ENCODE measurements at places on chromosomes 5 and 9. TPM values are rescaled to one million over a fixed set of nuclear protein-coding genes. Genes with fewer than 3 reads are reported as not detected.

ACTL7A gene
- total RNA-seq = not detected

PRR16 gene
- total RNA-seq = 9.6 TPM

- DNase-seq = no peak
Measured at GRCh38 chr9:20632705-20633104, 10.4 kb upstream of the MLLT3 start.

DNA sequence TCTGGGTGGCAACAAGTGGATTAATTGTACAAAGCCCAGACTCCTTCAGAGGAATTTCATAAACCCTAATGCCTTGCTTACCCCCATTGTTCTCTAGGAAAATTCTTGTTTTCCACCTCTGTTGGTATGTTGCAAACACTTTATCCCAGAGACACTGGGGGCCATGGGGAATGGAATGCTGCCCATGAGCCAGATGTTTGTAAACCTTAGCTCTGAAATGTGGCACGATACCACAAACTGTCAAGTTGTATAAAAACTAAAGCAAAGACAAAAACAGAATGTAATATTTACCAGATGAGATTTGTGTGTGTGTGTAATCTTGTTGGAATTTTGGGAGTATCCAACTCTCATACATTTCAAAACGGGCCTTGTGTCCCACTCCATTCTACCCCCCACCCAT, 465.0 kb downstream of the EBF1 start:
- DNase-seq = no peak

MFAP3 gene
- 41.2 TPM for total RNA-seq

GRCh38 chr5:95883185-95884016, 60.9 kb upstream of the GLRX start:
- no peak for DNase-seq

LCN9 gene
- total RNA-seq = not detected

UBTD2 gene
- total RNA-seq = 9.7 TPM

DNA sequence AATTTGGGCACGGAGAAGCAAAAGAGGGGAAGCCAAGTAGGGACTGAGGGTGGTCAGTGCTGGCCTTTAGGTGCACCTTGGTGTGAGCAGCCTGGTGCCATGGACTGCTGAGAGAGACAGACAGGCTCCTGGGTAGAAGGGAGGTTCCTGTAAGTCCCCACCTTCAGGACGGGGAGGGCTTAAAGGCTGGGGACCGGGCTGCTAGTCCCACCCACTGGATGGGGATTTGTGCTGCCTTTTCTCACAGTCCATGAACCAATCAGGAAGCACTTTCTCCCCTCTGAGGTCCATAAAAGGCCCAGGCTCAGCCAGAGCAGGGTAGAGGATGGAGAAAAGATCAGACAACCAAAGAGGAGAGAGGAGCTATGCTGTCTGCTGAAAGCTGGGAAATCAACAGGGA, 15.2 kb downstream of the CDC25C start:
- DNase-seq = no peak

- no peak for DNase-seq
Measured at GRCh38 chr5:109907189-109907588, 217.5 kb downstream of the MAN2A1 start.

DNA sequence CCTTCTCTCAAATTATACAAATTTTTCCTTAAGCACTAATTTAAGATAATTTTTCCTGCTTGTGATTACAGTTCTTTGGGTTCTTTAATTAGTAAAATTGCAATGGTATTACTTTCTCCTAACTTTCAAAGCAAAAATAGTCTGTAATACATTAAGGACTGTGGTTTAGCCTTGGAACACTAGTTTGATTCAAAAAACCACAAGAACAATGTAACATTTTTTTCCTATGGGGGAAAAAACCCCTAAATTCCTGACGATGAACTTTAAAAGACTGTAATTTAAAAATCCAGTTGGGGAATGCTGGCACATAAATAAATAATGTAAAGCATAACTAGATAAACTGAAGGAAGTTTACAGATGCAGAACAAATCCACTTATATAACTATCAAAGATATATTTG, 65.3 kb downstream of the CDC14B start:
- DNase-seq = no peak

GRCh38 chr9:29873579-29873978, 2300.3 kb upstream of the C9orf72 start:
- DNase-seq = no peak

FSD1L gene
- total RNA-seq = 40.7 TPM

DNA sequence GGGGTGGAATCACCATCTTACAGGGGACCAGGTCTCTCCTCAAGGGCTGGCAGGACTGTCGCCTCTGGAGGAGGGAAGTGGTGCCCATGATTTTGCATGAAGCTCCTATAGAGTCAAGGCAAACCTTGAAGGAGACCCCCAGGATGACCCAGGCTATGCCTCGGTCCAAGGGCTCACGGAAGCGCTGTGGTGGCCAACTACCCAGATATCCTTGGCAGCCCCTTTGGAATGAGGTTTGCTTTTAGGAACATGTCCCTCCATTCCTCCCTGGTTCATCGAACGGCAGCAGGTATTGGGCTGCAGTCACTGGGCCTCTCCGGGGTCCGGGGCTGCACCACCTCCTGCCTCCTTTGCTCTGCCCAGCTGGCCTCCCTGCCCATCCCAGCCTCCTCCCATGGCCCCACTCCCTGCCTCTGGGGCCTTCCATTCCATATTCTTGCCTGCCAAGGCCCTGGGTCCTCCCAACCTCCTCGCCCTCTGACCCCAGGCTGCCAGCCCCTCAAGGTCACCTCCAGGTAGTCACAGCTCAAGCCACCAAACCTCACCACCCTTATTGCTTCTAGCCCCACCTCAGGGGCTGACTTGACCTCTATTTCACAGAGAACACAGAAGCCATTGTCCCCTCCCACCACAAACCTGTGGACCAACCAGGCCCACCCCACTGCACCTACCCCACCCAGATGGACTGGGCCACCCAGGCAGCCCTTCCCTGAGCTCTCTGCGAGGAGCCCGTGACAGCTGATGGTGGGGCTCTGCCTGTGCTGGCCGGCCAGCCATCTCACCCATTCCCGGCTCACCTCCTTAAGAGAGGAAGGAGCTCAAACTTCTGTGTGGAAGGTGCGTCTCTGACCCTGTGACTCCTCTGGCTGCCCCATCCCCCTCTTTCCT, 3.6 kb upstream of the IL3 start:
- no peak for DNase-seq

DNA sequence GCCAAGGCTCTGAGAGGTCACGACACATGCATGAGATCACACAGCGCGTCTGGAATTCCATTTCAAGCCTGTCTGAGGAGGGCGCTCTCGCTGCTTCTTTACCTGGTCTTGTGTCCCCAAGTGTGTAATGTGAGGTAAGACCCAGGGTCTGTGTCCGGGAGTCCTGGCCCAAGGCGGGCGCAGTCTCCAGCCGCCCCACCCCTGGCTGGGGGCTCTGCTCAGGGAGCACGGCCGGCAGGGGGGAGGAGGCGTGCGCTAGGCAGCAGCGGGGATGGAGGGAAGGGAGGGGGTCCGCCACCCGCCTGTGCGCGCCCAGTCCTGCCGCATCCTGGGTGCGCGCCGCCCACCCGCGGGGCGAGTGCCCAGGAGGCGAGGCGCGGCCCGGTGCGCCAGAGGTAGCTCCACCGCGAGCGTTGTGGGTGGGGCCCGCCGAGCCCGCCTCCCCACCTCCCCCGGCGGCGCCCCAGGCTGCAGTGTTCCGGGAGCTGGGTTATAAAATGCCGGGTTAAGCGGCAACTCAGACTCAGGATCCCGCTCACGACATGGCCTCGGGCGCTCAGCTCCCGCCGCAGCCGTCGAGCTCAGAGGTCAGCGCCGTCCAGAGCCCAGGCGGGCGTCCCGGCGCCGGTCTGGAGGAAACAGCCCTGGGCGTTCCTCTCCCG, at the start of gene CCNI2:
Gene CCNI2, plus strand, starts transcription at position 473 of the 662 bp plus-strand sequence. Its CDS starts 70 bp downstream, at position 543.
- DNase-seq = no peak

GRCh38 chr9:34510497-34511468, 12.0 kb downstream of the ENHO start:
- no peak for DNase-seq

GRCh38 chr5:34035756-34036155, 7.3 kb downstream of the C1QTNF3 start:
- no peak for DNase-seq

DNA sequence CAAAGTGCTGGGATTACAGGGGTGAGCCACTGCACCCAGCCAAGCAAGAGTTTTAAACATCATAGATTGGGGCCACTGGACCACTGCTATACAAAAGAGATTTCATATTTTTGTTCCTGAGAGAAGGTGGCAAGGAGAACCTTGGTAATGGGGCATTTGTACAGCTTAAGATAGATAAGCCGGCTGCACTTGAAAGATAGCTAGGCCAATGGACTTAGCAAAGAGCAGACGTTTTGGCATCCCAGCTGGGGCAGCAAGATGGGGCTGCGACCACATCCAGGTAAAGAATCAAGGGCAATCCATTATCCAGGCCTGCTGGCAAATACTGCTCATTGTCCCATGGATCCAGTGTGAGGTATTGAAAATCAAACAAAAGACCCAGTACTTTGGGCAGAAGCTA, 3.9 kb upstream of the ISCA1 start:
- DNase-seq = no peak

DNA sequence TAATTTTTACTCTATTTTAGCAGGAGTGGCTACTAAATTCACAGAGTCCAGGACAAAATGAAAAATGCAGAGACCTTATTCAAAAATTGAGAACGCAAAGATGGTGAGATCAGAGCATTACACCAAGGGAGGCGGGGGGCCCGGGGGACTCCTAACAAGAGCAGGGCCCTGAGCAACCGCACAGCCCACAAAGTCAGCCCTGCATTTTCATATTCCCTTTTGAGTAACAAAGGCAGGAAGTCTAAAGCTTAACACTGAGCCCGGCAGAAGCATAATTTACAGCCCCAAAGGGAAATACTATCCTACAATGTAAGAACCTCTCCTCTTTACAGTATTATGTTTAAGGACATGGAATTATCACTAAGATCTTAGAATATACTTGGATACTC, 69.4 kb downstream of the TLE1 start:
- no peak for DNase-seq

DNA sequence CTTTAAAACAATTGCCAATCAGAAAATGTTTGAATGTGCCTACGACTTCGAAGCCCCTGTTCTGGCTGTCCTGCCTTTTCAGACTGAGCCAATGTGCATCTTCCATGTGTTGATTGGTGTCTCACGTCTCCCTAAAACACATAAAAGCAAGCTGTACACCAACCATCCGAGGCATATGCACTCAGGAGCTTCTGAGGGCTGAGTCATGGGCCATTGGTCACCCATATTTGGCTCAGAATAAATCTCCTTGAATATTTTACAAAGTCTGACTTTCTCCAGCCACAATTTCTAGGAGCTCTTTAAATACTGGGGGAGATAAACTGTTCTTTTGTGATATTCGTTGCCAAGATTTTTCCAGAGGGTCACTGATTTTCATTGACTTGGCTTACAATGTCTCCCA, 53.9 kb downstream of the C9orf57 start:
- DNase-seq = no peak

GRCh38 chr5:9194509-9194908, 351.4 kb downstream of the SEMA5A start:
- no peak for DNase-seq

GRCh38 chr9:107438211-107439031, 51.1 kb downstream of the KLF4 start:
- DNase-seq = no peak

- no peak for DNase-seq
Measured at GRCh38 chr5:118270526-118270925, 717.8 kb downstream of the DTWD2 start.

GRCh38 chr9:88927510-88927909, 63.8 kb upstream of the S1PR3 start:
- no peak for DNase-seq

GRCh38 chr9:34611811-34612787, at the start of gene RPP25L:
TSS of gene RPP25L (minus strand) at chr9:34612097. CDS start at chr9:34611296, 801 bp downstream.
- peak; percentile 61 for DNase-seq

GRCh38 chr9:96363175-96363967, 20.1 kb downstream of the SLC35D2 start:
- no peak for DNase-seq

MEGF10 gene
- 93.1 TPM for total RNA-seq

PAPPA gene
- total RNA-seq = 0.35 TPM

ABLIM3 gene
- 51.9 TPM for total RNA-seq

DNA sequence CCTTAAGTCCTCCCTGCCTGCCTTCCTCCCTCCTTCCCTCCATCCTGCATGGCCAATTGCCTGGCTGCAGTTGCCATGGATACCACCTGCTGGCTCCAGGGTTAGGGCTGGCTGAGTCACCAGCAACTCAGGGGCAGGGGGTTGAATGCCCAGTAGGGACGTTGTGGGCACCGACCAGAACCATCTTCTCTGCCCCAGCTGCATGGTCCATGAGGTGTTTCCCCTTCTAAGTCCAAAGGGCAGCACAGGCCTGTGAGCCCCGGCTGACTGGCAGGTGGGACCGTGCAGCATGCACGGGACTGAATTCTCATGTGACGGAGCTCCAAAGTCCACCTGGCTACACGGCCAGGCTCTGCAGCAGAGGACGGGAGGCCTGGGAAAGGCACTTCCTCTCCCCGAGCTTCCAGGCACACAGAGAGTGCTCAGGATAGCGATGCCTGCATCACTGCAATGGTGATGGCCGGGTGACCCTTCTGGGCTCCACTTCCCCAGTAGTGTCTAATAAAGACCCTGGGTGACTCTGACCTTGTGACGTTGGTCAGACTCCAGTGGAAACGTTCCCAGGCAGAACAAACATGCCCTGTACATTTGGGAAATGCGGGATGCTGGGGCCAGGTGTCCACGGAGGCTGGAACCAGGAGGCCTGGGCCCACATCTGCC, 5.7 kb downstream of the ASS1 start:
- no peak for DNase-seq

PCDHB4 gene
- 8.6 TPM for total RNA-seq

- no peak for DNase-seq
Measured at GRCh38 chr5:7181841-7182240, 214.1 kb upstream of the ADCY2 start.

GRCh38 chr5:138719811-138720210, 33.4 kb upstream of the CTNNA1 start:
- no peak for DNase-seq

- DNase-seq = no peak
Measured at GRCh38 chr5:69492923-69493395, 369 bp downstream of the OCLN start.

- DNase-seq = no peak
Measured at GRCh38 chr9:136882109-136882946, 4.0 kb upstream of the TRAF2 start.

CCNJL gene
- total RNA-seq = 2.6 TPM

- DNase-seq = no peak
Measured at GRCh38 chr9:80994892-80995291, 694.5 kb downstream of the TLE1 start.

DNA sequence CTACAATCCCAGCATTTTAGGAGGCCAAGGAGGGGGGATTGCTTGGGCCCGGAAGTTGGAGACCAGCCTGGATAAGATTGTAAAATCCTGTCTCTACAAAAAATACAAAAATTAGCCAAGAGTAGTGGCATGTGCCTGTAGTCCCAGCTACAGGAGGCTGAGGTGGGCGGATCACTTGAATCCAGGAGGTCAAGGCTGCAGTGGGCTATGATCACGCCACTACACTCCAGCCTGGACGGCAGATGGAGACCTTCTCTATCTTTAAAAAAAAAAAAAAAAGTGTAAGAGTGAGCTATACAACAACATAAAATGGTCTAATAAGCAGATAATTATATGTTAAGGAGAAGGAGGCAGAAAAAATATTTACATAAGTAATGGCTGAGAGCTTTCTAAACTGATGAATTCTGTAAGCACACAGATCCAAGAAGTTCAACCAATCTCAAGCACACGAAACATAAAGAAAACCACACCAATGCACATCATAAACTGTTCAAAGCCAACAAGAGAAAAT, 23.0 kb downstream of the CDC14B start:
- DNase-seq = no peak

PHYHD1 gene
- total RNA-seq = 42.4 TPM

CAMSAP1 gene
- 70.5 TPM for total RNA-seq

GRCh38 chr9:33297432-33297831, 7.1 kb downstream of the NFX1 start:
- no peak for DNase-seq

GRCh38 chr5:9624196-9624947, 5.8 kb downstream of the TAS2R1 start:
- DNase-seq = no peak

Measured in dorsolateral prefrontal cortex (tissue), 122 donors.